ENCODE measurements at places on chromosomes 7 and 10. TPM values are rescaled to one million over a fixed set of nuclear protein-coding genes. Genes with fewer than 3 reads are reported as not detected.

DNA sequence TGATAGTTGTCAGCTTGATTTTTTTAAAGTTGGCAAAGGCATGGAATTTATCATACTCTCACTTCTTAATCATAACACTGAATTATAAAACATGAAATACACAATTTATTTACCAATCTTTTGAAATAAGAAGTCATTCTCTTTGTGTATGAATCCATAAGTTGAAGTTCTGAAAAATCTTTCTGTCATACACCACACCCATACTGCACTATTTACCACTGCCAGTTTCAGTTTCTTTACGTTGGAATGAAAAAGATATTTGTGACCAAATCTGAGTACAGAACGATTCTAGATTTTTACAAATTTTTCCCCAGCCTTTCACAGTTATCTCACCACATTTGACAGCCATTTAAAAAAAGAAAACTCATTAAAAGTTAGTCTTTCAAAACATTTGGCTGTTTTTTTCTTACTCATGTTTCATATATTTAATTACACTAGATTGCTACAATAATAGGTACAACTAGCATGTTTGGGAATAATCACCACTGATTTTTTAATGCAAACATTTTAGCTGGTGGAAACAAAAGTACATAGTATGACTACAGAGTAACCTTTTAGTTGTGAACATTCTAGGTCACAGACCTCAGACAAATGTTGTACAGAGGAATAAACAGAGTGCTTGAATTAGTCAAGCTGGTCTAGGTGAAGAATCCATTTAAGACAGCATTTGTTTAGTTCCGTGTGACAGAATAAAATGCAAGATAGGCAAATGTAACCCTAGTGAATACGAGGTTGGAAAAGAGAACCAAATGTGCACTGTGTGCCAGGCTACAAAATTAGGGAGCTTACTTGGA is 185.0 kb upstream of the LRRN3 start:
- DNase-seq: no peak

DNA sequence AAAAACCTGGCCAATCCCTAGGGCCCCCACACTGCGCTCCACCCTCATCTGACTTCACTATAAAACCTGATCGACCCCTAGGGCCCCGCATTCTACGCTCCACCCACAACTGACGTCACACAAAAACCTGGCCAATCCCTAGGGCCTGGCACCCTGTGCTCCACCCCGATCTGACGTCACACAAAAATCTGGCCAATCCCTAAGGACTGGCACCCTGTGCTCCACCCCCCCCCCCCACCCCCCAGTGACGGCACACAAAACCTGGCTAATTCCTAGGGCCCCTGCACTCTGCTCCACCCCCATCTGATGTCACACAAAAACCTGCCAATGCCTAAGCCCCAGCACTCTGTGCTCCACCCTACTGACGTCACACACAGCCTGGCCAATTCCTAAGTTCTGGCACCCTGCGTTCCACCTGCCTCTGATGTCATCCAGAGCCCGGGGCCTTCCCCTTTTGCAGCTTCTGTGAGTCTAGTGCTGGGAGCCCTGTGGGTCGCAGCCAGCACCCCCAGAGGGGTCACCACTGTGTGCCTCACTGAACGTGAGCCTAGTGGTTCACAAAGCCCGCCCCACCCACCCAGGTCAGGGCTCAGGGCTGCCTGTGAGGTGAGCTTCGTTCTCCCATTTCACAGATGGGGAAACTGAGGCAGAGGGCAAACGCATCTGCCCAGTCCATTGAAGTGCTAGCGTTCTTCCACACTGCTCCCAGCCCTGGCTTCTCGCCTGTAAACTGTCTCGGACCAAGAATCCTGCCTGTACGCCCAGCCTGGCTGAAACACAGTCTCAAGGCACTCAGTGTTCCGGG is 40.6 kb downstream of the MICALL2 start:
- DNase-seq: no peak

- DNase-seq: no peak
Measured at GRCh38 chr7:131826960-131827359, 270.5 kb upstream of the PODXL start.

GRCh38 chr7:139118805-139119485 is 9.4 kb upstream of the ZC3HAV1 start:
- DNase-seq: no peak

DNA sequence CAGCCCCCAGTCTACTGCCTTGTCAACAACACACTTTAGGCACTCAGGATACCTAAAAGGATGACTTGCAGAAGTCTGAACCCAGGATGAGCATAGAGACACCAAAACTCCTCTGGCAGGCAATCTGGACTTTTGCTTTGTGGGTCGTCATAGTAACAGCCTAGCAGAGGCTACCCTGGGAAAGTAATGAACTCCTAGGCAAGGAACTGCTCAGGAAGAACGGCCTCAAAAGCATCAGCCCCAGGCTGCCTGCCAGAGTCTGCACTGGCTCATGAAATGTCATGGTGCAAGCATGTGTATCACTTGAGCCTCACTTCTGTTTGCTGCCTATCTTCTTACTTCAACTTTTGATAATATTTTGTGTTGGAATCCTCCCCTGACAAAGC is 715.1 kb downstream of the GRID1 start:
- no peak for DNase-seq

- DNase-seq: no peak
Measured at GRCh38 chr7:15567652-15568051, 5.8 kb upstream of the AGMO start.

GRCh38 chr10:122237331-122237990 is 33.6 kb upstream of the BTBD16 start:
- DNase-seq: no peak

GRCh38 chr7:96424411-96424810 is 102.5 kb upstream of the SLC25A13 start:
- no peak for DNase-seq

- no peak for DNase-seq
Measured at GRCh38 chr7:80847895-80848294, 71.0 kb downstream of the SEMA3C start.

- DNase-seq: no peak
Measured at GRCh38 chr10:117685431-117685830, 142.9 kb downstream of the EMX2 start.

DNA sequence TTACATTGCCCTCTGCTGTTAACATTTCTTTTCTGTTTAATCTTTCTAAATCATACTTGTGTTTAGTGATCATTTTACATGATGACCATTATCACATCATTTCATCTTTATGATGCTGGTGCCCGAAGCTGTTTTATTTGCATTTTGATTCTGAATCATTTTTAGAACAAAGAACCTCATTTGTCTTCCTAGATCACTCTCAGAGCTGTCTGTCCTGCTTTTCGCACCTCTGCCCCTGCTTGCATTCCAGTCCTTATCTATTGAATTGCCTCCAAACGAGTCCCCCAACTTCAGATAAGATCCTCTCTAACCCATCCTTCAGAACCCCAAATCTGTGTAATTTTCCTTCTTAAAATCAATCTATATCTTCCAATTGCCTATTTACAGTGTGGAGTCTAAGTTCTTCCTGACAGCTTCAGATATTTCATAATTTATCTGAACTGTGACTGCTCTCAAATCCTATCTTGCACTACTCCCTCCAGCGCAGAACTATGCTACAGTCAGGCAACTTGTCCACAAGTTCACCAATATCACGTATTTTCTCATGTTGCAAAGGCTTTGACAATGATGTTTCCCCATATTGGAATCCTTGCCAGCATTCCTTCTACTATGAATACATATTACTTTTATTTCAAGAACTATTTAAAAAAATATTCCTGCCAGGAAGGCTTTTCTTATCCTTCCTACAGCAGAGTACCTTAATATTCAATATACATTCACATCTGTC is 346.5 kb upstream of the CACNA2D1 start:
- DNase-seq: no peak

DNA sequence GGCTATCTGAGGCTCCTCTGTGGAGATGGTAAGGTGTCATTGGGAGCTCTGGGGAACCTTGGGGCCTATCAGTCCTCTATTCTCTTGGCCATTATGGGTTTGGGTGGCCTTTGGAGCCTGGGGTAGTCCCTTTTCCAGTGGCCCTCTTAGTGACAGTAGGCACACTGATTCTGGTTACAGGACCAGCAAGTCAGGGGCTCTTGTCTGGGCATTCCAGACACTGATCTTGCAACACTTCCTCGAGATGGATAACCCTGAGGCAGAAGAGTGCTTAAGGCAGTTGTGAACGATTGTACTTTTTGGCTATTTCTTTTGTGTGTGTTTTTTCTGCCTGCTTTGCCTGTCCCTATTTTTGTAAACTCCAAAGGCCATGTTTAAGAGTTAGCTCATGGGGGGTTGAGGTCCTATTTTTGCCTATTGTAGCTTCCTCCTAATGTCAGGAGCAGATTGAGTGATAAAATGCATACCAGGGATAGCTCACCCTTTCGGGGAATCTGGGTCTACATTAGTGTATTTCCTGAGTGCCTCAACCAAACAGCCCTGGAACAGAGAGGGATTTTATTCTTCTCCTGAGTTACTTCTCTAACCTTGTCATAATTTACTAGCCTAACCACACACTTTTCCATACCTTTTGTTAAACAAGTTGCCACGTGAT is 61.2 kb downstream of the PRKAR2B start:
- no peak for DNase-seq

DNA sequence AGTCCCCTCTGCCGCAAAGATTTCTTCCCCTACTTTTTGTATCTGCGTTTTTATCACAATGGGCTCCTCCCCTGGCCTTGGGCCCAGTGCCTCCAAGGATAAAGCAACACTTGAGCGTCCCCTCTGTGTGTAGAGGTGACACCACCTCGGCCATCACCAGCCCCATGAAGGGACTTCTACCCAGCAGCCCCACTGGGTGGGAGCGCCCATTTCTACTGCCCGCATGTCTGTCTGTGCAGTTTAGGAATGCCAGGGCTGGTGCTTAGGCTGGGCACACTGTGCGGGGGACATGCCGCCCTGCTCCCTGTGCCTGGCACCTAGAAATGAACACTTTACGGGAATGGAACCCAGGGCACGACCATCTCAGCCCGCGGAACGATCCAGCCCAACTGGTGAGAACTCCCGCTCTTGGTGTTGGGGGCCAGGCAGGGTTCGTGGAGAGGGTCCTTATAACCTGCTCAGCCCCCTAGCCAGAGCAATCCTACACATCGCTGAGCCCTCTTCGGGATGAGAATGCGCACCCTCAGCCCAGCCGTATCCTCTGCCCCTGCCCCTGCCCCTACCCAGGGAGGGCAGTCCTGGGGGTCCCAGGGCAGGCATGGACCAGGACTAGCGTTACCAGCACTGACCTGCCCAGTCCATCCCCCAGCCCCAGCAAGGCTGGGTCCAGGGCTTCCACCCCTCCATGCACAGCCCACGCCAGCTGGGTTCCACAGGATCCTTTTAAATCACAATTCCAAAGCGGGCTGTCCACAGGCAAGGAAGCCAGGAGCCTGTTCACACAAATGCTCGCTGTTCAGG is 12.8 kb downstream of the CRYGN start:
- peak; percentile 61 for DNase-seq

GRCh38 chr10:126425489-126426065 is 37.3 kb upstream of the ADAM12 start:
- DNase-seq: no peak

- no peak for DNase-seq
Measured at GRCh38 chr7:27689150-27689549, 26.5 kb upstream of the HIBADH start.

DNA sequence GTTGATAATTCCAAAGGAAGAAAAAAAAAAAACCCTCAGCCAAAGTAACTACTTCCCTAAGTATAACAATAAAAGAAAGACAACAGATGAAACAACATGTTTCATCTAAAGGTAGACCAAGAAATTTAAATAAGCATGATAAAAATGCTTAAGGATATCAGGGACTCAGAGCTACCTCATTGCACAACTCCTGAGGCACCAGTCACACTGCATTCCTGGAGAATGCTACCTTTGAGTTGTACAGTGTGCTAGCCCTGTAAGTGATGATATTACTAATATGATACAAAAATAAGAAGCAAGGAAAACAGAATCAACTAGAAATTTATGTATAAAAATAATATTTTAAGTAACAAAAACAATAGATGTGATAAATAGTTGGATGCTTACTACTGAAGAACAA is 29.5 kb upstream of the C7orf33 start:
- no peak for DNase-seq

GRCh38 chr7:531777-532176 is 12.1 kb upstream of the PDGFA start:
- DNase-seq: no peak

GPR26 gene
- total RNA-seq: not detected

ELAPOR2 gene
- 4.0 TPM for total RNA-seq

CLDN4 gene
- 0.59 TPM for total RNA-seq

PPP2R2D gene
- total RNA-seq: 23.9 TPM

OR13A1 gene
- total RNA-seq: under 0.01 TPM

AGR3 gene
- total RNA-seq: not detected

Data from osteoblast (primary cell).